ENCODE measurements at places on chromosomes 6 and 20. TPM values are rescaled to one million over a fixed set of nuclear protein-coding genes. Genes with fewer than 3 reads are reported as not detected.

Gene METTL24
- not detected for total RNA-seq

Gene TRIM38
- 17.4 TPM for total RNA-seq

DNA sequence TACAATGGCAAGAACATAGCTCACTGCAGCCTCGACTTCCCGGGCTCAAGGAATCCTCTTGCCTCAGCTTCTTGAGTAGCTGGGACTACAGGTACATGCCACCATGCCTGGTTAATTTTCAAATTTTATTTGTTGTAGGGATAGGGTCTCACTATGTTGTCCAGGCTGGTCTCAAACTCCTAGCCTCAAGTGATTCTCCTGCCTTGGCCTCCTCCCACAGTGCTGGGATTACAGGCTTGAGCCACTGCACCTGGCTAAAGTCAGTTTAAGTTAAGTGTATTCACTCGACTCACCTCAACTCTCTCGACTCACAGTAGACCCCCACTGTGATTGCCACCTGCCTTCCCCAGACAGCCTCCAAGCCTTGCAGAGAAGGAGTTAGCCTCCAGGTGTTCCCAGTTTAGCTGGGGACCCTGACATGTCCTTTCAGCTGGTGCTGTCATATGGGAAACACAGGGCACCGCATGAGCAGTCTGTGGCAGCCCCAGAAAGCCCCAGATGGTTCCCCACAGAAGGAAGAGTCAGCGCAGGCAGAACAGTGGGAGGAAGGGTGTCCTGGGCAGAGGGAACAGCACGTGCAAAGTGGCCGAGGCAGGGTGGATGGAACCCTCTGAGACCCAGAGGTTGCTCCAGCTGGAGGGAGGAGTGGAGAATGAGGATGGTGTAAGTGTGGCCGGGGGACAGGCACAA is 40.4 kb downstream of the CEBPB start:
- H3K4me1 ChIP-seq, result no peaks in the 10 kb centered on the region
- no peak for DNase-seq
- no peak overlapping the region for H3K4me3 ChIP-seq
- H3K36me3 ChIP-seq, result no peaks in the 10 kb centered on the region

GRCh38 chr6:27295301-27296079 is 16.6 kb downstream of the POM121L2 start:
- no peaks in the 10 kb centered on the region for H3K36me3 ChIP-seq
- H3K4me3 ChIP-seq, result no peak overlapping the region
- H3K27ac ChIP-seq, result no peak overlapping the region

- no peaks in the 10 kb centered on the region for H3K27me3 ChIP-seq
- H3K27ac ChIP-seq, result no peak overlapping the region
- no peaks in the 10 kb centered on the region for H3K36me3 ChIP-seq
These were observed 54.6 kb upstream of the PIM1 start for GRCh38 chr6:37115236-37115895.

All from naive thymus-derived CD4-positive, alpha-beta T cell (primary cell).